Naive thymus-derived CD8-positive, alpha-beta T cell (primary cell): ENCODE measurements at places on chromosomes 4 and X.

DNA sequence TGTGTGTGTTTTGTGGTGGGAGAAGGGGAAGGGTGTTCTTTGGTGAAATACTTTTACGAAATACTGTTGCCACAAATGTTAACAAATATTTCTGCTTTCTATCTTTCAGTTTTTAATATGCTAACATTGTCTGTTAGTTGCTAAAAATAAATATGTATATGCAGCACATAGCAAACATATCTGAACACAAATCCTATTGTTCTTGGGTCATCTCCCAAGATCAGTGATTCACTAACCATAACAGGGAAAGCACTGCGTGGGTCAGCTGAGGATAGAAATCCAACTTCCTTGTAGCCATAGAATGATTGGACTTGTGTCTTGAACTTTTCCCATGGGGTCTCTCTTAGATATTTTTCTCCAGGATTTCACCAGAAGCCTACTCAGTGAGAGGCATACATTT, 250.3 kb upstream of the FAM47A start:
- no peaks in the 10 kb centered on the region for H3K36me3 ChIP-seq
- no peak overlapping the region for H3K27ac ChIP-seq
- no peak for DNase-seq

GRCh38 chrX:2785538-2785937, 33.7 kb downstream of the XG start:
- H3K36me3 ChIP-seq = no peaks in the 10 kb centered on the region
- no peak overlapping the region for H3K4me3 ChIP-seq
- H3K4me1 ChIP-seq = peaks cover 11% of the 10 kb centered on the region
- H3K27me3 ChIP-seq = no peaks in the 10 kb centered on the region

- H3K4me3 ChIP-seq = no peak overlapping the region
- H3K27me3 ChIP-seq = peaks cover 28% of the 10 kb centered on the region
- no peaks in the 10 kb centered on the region for H3K36me3 ChIP-seq
- no peaks in the 10 kb centered on the region for H3K4me1 ChIP-seq
- DNase-seq = no peak
These were observed 102.1 kb downstream of the UCHL1 start for GRCh38 chr4:41358647-41359421.

- H3K36me3 ChIP-seq = no peaks in the 10 kb centered on the region
- H3K27ac ChIP-seq = no peak overlapping the region
- peaks cover 10% of the 10 kb centered on the region for H3K4me1 ChIP-seq
- DNase-seq = no peak
- H3K4me3 ChIP-seq = no peak overlapping the region
These were observed 10.9 kb downstream of the SHROOM3 start for GRCh38 chr4:76445911-76446310.

DNA sequence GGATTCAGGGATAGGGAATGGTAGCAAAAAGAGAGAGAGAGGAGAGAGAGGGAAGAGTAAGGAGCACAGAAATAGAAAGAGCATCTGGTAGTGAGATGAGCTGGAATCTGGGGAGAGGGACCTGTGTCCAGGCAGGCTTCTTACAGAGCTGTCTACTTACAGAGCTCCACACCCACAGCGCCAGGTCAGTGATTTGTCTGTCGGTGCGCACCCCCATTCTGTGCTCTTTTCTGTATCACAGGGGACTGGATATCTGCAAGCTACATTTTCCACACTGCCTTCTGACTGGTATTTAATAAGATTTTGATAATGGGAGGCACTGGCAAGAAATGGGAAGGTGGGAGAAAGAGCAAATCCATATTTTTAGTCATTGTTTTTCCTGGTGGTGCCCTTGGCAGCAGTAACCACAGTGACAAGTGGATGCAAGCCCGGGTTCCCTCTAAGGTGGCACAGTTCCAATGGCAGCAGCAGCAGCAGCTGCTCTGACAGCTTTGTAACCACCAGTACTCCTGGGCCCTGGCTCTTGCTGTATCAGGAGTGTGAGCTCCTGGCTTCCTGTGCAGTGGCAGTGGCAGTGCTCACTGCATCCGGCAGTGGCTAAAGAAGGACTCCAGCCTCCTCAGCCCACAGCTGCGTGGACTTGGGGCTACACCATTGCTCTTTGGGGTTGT, 300.5 kb downstream of the TRIML1 start:
- no peak overlapping the region for H3K4me3 ChIP-seq
- no peaks in the 10 kb centered on the region for H3K4me1 ChIP-seq
- no peaks in the 10 kb centered on the region for H3K27me3 ChIP-seq
- H3K36me3 ChIP-seq = no peaks in the 10 kb centered on the region

DNA sequence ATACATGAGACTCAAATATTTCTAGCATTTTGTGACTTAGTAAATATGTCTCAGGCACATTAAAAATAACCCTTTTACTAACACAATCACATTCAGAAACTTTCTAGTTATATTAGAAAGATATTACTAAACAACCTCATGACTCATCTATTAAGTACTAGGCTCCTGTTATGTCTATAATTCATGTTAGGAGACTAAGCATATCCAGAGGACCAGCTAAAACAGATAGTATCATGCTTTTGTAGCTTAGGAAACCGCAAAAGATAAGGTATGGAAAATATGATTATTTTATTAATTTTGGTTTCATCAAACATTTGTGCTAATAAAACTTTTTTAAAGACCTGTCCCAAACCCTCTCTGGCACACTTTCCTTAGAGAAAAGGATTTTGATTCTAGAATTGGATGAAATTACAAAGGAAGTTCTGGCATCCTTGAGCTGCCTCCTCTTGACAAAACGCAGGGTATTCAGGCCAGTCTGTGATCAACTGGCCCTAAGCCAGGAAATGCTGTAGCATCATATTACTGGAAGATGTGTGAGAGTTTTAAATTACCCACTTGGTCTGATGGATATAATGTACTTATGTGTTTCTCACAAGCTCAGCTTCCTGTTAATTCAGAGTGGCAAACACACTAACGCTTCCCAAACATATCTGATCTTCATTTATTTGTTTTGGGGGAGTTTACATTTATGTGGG, 60.4 kb downstream of the NRK start:
- H3K4me3 ChIP-seq = no peak overlapping the region
- no peaks in the 10 kb centered on the region for H3K36me3 ChIP-seq
- no peak overlapping the region for H3K27ac ChIP-seq
- no peaks in the 10 kb centered on the region for H3K27me3 ChIP-seq
- DNase-seq = no peak

GRCh38 chr4:145436796-145437195, 44.9 kb upstream of the SMAD1 start:
- DNase-seq = no peak
- H3K4me1 ChIP-seq = no peaks in the 10 kb centered on the region
- no peak overlapping the region for H3K4me3 ChIP-seq
- peaks cover 20% of the 10 kb centered on the region for H3K27me3 ChIP-seq
- no peak overlapping the region for H3K27ac ChIP-seq
- no peaks in the 10 kb centered on the region for H3K36me3 ChIP-seq

DNA sequence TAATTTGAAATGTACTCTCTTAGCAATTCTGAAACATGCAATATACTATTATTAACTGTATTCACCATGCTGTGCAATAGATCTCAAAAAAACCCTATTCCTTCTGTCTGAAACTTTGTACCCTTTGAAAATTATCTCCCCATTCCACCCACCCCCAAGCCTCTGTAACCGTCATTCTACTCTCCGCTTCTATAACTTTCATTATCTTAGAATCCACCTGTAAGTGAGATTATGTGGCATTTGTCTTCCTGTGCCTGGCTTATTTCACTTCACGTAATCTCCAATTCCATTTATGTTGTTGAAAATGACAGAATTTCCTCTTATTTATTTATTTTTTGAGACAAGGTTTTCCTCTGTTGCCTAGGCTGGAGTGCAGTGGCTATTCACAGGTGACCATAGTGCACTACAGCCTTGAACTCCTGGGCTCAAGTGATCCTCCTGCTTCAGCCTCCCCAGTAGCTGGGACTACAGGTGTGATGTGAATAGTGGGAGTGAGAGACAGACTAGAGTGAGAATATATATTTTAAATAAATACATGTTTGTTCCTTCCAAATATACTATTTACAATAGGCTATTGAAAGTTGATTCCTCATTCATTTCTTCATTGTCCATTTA, 30.5 kb downstream of the VSIG4 start:
- H3K27me3 ChIP-seq = no peaks in the 10 kb centered on the region
- peaks cover 57% of the 10 kb centered on the region for H3K4me1 ChIP-seq
- H3K27ac ChIP-seq = no peak overlapping the region
- H3K4me3 ChIP-seq = no peak overlapping the region
- H3K36me3 ChIP-seq = no peaks in the 10 kb centered on the region

DNA sequence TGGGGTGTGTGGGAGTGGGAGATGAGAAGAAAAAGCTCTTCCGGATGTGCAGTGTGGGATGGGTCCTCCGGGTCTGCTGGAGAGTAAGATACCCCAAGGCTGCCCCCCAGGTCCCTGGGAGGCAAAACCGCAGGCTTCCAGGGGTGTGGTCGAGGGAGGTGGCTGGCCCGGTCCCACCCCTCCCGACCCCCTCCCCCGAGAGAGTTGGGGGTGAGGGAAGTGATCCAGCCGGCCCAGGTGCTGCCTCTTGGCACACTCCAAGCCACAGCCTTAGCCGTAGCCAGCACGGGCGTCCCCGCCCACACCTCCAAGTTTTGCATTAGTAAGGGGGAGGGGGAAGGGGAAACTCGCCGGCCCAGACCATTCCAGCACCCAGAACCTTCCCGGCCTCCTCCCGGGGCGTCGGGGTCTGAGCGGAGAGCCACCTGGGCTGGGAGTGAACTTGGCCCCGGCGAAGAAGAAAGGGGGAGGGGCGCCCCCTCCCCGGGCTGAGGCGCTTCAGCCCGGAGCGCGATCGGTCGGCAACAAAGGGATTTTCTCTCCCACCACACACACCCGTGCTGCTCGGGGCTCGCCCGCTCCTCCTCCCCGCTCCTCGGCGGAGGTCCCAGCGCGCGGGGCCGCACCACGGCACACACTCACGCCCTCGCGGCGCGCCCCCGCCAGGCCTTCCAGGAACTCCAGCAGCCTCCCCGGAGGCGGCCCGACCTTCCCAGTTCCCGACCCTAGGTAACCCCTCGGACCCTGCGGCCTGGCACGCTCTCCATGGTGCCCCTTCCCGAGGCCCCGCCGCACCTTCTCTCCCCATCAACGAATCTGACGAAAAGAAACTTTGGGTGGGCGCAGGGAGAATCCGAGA, 14.4 kb downstream of the BCOR start:
- DNase-seq = no peak
- H3K4me1 ChIP-seq = peaks cover 62% of the 10 kb centered on the region
- H3K27ac ChIP-seq = peak overlapping the region; percentile 31

DNA sequence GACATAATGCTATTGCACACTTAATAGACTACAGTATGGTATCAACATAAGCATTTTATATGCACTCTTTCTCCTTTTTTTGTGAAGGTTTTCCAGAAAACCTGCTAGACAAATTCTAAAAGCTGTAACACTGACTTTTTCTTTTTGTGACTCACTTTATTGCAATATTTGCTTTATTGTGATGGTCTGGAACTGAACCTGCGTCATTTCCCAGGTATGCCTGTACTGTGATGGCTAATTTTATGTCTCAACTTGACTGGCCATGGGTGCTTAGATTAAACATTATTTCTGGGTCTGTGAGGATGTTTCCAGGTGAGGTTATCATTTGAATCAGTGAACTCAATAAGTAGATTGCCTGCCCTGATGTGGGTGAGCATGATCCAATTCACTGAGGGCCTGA, 35.5 kb upstream of the LAMP2 start:
- H3K4me1 ChIP-seq = no peaks in the 10 kb centered on the region
- H3K27ac ChIP-seq = no peak overlapping the region
- H3K36me3 ChIP-seq = no peaks in the 10 kb centered on the region
- DNase-seq = no peak

DNA sequence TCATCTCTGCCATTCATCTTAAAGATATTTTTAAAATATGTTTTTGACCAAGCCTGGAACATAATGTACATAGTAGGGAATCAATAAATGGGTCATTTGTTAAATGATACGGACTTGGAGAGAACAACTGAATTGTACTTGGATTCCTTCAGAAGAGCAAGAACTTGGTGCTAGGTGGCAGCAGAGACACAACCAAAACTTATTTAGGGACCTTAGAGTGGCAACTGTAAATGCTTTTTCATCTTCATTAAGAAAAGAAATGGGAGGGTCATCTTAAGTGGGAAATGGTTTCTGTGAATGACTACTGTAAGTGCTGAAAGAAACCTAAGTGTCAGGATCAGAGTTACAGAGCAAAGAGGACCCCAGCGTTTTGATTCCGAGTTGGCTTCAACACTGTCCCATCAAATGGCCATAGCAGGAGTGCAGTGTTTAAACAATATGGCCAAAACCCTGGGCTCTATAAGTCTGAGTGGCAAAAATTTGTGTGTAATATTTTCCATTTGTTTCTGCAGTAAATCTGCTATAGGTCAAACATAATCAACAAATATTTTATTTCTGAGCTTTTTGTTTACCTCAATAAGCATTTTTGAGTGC, 213.6 kb downstream of the PALLD start:
- DNase-seq = no peak
- H3K27me3 ChIP-seq = no peaks in the 10 kb centered on the region
- no peak overlapping the region for H3K4me3 ChIP-seq
- no peaks in the 10 kb centered on the region for H3K4me1 ChIP-seq
- H3K27ac ChIP-seq = no peak overlapping the region
- no peaks in the 10 kb centered on the region for H3K36me3 ChIP-seq
